ENCODE measurements at places on chromosomes 3 and 15.

DNA sequence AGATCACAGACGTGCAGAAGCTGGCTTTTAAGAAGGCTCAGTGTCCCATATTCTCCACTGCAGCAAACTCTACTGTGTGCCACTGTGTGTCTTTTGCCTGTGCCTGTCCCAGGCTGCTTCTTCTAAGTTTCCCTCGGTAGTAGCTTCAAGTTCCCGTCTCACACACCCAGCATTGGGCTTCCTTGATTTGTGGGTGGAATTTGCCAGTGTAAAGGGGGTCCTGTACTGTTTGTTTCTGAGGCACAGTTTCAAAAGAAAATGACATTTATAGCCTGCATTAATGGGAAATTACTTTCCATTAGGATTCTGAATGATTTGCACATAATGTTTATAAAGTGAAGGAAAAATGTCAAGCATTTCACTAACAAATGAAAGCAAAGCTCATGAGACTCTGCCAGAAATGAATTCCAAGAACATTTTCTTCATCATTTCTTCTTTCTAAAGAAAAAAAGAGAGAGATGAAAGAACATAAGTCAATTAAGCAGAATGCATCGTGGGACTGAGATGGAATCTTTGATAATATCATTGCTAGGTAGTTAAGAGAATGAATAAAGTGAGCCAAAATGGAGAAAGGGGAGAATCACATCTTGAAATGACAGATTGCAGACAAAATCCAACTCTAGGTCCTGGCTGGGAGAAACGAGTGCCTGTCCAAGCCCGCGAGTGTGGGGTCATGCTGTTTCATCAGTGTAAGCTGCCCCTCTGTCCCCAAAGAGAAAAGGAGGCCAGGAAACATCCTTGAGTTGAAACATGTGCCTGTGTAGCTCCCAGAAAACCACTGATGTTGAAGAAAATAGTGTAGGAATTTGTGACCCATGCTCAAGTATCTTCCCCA, 48.6 kb upstream of the ADAMTSL3 start:
- DNase-seq, result no peak

- no peak for DNase-seq
Observed at GRCh38 chr15:36407647-36408046, 171.8 kb upstream of the CDIN1 start.

- DNase-seq, result no peak
Observed at GRCh38 chr3:57169872-57170623, 4.9 kb upstream of the IL17RD start.

DNA sequence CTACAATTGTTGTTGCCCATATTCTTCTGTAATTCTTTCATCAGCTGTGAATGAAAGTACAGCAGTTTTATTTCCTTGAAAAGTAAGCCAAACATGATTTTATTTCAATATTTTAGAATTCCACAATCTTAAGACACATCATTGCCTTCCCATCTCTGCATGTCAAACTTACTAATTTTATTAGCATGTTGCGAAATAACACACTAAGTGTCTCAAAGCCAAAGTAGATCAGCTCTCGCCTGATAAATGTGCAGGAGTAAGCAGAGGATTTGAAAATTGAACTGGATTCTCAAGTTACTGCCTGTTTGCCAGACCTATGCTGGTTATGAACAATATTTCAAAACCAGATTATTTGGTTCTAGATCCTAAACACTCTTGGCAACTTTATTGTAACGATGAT, 25.7 kb downstream of the TGFBR2 start:
- no peak for DNase-seq

GRCh38 chr15:25375557-25375956, 63.3 kb downstream of the UBE3A start:
- DNase-seq, result no peak

DNA sequence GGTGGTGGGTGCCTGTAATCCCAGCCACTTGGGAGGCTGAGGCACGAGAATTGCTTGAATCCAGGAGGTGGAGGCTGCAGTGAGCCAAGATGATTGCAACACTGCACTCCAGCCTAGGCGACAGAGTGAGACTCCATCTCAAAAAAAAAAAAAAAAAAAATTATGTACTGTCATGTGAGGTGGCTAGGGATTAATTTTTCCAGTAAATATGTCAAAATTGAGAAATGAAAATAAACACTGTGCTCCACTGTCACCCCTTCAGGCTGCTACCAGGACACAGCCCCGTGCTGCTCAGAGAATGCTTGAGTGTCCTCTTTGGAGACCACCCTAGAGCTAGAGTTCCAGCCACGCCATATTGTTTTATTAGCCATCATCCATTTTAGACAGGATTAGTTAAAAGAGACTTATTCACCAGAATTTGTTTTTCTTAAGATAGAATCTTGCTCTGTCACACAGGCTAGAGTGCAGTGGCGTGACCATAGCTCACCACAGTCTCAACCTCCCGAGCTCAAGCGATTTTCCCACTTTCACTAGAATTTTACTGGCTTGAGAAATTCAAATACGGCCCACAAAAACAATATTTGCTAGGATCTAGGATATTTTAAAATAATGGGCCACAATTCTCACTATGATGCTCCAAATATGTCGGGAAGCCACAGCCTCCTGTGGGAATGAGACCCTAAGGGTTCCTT, 642 bp downstream of the CD80 start:
- no peak for DNase-seq

DNA sequence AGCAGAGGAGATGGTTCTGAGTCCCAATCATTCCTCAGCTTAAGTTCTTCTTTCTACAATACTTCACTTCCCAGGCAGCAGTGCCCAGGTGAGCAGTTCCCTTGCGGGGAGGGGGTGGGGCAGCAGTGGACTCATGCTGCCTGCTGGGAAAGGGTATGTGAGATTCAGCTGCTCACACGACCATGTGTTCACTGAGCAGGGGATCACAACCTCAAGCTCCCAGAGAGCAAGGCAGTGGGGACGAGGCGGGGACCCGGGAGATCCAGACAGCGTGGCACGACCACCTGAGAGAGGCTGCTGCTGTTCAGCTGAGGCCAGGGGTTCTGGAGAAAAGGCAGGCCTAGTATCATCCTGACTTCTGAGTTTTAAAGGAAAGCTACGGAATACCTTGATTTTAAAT, 166.6 kb downstream of the XXYLT1 start:
- no peak for DNase-seq

DNA sequence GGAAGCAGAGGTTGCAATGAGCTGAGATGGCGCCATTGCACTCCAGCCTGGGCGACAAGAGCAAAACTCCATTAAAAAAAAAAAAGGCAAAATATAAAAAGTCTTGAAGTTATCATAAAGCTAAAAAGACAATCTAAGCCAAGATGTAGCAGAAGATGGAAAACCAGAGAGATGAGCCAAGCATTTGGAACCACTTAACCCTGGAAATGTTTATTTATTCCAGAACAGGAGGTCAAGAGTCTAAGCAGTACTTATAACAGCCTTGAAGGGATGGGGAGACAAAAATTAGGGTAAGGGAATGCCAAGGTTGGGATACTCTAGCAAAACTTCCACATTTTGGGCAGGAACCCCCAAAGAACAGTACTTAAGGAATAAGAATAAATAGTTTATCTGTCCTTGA, 30.1 kb downstream of the FAIM start:
- DNase-seq, result no peak

GRCh38 chr3:133815386-133815785, 9.8 kb downstream of the SRPRB start:
- DNase-seq, result no peak

DNA sequence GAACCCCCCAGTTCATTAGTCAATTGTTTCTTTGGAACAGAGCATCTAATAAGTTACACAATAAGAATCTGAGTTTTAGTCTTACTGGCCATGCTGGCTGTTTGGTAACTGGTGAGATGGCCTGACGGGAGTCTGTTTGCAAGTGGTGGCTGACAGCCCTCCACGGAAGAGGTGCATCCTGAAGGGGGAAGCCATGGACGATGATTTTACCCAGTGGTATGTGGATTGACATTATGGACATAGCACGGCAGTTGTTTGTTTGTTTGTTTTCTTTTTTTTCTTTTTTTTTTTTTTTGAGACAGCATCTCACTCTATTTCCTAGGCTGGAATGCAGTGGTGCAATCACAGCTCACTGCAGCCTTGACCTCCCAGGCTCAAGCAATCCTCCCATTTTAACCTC, 156.0 kb downstream of the RPLP1 start:
- DNase-seq, result no peak

DNA sequence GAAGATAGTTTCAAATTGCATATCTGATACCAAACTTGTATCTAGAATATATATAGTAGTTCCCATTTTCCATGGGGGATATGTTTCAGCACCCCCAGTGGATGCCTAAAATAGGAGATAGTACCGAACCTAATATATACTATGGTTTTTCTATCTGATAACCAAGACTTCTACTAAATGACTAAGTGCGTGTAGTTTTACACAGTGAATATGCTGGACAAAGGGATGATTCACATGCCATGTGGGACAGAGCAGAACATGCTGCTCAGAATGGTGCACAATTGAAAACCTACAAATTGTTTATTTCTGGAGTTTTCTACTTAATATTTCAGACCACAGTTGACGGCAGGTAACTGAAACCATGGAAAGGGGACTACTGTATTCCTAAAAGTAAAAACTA, 73.4 kb upstream of the TP63 start:
- DNase-seq, result no peak

DNA sequence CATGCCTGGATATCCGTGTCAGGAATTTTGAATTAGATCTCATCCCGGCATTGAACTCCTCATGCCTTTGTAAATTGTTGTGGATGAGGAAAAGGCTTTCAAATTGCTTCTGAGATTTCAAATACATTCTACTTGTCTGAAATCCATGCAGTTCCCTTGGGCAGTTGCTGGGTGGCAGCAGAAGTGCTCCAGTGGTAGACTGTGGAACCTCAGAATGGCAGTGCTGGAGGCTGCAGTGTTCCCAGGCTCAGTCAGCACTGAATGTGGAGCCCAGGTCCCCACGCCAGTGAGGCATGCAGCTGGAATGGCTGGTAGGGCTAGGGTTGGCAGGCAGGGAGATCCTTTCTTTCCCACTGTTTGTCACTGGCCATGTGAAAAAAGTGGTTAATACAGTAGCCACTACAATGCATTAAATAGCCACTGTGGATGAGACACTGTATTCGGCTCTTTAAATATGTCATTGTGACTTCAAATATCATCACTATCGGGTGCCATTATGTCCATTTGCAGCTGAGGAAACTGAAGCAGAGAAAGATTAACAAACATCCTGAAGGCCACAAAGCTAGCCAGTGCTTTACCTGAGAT, 98.6 kb downstream of the TPRG1 start:
- DNase-seq, result peak; percentile 73

GRCh38 chr3:153688301-153689120, 432.7 kb upstream of the ARHGEF26 start:
- DNase-seq, result no peak
